Activated T-helper 9 cell treated with anti-CD3 and anti-CD28 coated beads, Interleukin-2, amount 50 U/mL, for 16 hours (primary cell): ENCODE measurements at places on chromosomes 16 and 17.
A peak's percentile ranks its signal among the peaks of the same experiment; 100 is the strongest.

GRCh38 chr17:74769266-74769855, 6.8 kb downstream of the NAT9 start:
- DNase-seq, result no peak

DNA sequence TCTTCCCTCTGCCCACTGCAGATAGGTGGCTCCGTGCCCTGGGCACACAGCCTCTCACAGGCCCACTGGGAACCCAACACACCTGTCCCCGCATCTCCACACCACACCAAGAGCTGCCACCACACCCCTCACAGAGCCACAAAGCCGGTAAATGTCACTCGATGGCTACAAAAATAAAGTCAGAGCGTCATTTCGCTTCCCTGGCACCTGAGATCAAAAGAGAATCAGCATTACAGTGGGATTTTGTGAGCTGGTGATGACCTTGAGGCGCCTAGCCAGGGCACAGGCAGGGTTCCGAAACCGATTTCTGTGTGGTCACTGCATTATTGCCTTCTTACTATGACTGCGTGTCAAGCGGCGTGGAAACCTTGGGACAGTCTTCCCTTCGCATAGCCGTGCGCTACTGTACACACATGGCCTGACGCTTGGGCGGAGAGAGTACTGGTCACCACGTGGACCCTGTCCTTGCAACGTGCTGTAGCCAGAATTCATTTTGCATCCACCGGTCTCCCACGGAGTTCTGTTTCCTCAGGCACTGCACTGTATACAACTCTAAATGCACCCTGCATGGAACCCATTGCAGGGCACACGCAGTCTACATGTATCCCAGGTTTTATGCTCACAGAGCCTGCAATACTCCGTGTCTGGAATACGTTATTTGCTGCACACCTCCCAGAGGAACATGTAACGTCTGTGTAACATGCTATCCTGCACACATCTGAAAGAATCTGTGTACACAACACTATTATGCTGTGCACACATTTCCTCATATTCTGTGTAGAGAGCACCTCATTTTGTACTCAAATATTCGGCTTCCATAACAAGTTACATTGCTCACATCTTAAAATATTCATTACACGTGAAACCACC, 5.8 kb upstream of the FOXF1 start:
- DNase-seq, result no peak

GRCh38 chr17:82690786-82691489, 7.6 kb downstream of the RAB40B start:
- DNase-seq, result no peak

DNA sequence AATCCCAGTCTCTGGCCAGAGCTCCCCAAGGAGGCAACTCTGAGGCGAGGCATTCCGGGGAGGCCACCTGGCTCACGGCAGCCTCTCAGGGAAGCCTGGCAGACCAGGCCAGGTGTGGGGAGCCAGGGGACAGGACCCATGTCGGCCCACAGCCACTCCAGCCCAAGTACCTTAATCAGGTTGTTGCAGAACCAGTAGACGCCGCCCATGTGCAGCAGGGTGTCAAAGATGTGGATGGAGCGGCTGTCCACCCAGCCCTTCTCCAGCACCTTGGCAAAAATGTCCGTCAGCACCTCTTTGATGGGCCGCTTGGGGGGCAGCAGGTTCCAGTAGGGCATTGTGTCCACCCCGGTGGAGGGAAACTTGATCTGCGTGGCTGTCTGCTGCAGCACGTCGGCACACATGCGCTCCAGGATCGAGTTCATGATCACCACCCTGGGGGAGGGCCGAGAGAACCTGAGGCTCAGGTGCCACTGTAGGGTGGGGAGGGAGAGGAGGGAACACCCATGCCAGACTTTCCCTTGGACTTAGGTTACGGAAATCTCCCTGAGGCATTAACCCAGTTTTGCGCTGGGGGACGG, 7.8 kb downstream of the CSF3 start:
- DNase-seq, result no peak

DNA sequence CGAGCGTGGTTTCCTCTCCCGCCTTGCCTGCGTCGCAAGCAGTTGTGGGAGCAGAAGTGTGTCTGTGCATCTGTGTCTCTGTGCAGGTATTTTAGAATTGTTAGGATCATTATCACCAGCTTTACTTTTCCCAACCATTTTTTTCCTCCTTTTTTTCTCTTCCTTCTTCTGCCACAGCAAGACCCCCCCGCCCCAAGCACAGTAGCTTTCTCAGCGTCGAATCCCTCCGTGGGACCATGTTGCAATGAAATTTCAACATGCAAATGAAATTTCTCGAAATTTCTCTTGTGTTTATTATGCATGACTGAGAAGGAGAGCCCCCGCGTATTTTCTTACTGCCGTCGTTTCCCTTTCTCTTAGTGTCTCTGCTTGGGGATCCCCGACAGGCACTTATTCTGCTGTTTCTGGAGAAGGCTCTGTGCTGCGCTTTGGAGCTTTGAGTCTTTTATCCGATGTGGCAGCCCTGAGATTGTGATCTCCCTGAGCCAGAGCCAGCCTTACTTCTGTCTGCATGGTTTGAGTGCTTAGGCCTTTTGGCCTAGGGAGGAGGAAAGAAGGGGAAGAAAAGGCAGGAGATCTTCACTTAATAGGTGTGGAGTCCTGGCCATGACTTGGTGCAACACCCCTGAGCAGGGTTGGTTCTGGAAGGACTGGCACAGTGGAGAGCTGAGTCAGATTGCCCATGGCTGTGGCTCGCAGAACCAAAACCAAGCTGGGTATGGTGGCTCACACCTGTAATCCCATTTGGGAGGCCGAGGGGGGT, 5.0 kb downstream of the ARMC7 start:
- no peak for DNase-seq

- no peak for DNase-seq
These were observed 42.9 kb downstream of the BPTF start for GRCh38 chr17:67868176-67868575.

DNA sequence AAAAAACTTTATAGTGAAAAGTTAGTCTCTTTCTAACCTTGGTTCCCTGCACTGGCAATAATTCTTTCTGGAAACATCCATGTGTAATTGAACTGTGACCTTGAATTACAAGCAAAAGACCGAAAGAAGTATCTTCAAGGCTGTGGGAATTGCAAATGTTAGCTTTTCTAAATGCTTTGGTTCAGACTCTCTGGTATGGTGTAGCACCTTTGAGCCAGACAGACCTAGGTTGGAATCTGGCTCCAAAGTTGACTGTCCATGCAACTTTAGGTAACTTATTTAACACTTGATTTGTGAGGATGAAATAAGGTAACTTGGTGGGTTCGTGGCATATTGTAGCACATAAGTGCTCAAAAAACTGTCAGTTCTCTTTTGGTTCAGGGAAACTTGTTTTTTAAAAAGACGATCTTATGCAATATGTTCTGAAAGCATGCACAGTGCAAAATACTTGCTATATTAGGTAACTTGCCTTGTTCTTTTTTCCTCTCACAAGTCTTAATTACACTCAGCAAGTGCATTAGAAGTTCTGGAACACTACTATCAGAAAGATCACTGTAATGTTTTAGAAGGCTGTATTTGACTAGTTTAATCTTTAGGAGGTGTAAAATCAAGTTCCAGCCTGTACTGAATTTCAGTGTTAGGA, 46.3 kb downstream of the TANGO6 start:
- no peak for DNase-seq

DNA sequence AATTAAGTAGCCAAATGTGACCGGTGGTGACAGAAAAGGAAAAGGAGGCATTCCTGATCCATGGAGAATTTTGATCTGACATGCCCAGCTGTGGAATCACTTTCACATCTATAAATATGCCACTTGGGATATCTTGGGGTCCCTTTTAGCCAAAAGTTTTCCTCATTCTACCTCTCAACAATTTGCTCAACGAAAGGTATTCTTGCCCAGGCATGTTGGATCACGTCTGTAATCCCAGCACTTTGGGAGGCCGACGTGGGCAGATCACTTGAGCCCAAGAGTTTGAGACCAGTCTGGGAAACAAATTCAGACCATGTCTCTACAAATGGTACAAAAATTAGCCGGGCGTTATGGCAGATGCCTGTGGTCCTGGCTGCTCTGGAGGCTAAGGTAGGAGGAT, 24.3 kb downstream of the LITAF start:
- no peak for DNase-seq

- DNase-seq, result no peak
These were observed 198.6 kb downstream of the RPTOR start for GRCh38 chr17:80743181-80743771.

- DNase-seq, result no peak
These were observed 112.2 kb upstream of the ZNF750 start for GRCh38 chr17:82952019-82952418.

DNA sequence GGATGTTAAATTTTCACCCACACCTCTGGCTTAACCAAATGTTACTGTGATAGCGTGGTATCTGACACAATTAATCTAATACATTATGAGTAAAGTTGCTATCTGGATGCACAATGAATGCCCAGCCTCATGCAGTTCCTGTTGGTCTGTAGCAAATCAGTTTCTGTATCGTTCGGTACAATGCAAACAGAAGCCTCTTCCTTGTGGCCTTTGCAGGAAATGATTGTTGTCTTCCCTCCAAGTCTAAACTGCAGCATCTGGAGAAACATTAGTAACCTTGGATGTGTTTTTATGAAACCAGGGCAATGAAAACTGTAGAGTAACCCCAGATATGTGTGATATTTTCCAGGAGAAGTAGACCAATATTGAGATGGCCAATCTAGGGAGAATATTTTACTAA, 46.8 kb downstream of the CYB561 start:
- no peak for DNase-seq

DNA sequence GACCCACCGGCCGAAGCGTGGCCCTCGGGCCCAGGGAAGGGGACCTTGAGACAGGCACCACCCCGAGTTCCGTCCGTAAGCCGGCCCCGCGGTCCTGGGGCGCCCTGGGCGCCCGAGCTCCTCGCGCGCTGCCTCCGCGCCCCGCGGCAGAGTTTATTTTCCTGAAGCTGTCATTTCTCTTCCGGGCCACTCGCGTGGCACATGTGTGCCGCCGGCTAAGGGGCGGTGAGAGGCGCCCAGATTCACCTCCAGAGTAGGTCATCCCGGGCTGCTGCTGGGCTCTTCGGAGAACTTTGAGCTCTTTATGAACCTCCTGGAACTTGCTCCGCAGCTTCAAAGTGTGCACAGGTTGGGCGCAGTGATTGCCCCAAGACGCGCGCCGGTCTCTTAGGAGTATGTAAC, 489 bp downstream of the ZC3H18 start:
- peak; percentile 27 for DNase-seq

DNA sequence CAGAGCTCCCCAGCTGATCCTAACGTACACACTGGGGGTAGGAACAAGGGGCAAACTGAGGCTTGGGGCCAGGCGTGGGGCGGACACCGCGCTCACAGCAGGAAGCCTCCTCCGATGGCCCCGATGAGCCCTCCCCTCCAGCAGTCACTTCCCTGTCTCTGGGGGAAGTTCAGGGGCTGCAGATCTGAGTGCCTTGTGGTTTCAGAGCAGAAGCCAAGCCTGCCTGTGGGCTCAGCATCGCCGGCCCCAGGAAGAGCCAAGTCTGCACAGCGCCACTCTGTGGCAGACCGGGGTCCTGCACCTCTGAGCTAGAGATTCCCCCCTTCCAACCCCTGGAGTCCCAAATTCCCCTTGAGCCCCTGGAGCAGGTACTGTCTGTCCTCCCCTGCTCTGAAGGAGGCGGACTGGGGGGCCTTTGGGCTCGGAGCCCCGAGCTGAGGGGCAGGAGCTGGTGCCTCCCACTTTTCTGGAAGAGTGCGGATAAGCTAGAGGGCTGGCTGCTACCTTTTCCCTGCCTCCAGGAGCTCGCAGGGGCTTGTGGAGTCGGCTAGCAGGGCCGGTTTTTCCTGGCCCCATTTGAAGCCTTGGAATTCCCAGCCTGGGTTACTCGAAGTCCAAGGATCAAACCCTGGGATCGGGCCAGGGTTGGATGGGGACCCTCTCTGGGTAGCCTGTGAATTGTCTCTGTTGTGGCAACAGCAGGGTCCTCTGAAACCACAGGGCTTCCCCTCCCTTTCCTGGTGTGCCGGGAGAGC, 2.9 kb downstream of the GSE1 start:
- peak; percentile 62 for DNase-seq

DNA sequence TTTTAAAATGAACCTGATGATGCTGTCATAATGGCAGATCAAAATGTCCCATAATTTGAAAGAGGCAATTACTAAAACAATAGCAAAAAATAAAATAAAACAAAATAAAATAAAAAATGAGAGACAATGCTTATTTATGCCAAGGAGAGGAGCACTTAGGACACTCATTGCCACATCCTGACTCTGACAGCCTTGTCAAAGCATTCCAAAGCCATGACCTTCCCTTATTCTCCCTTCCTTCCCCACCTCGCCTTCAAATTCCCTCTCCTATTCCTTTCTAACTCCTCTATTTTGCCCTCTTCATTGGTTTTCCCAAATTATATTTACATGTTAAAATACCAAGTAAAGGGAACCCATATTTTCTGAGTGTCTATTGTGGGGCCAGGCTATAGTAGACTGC, 220.0 kb downstream of the CDH13 start:
- DNase-seq, result no peak

DNA sequence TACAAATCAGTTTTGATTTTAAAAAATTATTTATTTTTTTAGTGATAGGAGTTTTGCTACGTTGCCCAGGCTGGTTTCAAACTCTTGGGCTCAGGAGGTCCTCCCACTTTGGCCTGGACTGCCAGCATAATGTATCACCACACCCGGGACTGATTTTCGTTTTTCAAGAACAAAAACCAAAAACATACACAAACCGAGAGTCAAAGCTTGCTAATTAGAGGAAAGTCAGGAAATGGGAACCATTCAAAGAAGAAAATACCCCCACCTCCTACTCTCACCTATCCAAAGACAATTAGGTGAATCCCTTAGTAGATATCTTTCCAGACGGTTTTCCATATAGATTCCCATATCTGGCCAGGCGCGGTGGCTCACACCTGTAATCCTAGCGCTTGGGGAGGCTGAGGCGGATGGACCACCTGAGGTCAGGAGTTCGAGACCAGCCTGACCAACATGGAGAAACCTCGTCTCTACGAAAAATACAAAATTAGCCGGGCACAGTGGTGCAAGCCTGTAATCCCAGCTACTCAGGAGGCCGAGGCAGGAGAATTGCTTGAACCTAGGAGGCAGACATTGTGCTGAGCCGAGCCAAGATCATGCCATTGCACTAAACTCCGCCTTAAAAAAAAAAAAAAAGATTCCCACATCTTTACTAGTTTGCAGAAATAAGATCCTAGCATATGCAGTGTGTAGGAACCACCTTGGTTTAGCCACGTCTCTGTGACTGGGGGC, 883 bp upstream of the SPN start:
- DNase-seq, result no peak

DNA sequence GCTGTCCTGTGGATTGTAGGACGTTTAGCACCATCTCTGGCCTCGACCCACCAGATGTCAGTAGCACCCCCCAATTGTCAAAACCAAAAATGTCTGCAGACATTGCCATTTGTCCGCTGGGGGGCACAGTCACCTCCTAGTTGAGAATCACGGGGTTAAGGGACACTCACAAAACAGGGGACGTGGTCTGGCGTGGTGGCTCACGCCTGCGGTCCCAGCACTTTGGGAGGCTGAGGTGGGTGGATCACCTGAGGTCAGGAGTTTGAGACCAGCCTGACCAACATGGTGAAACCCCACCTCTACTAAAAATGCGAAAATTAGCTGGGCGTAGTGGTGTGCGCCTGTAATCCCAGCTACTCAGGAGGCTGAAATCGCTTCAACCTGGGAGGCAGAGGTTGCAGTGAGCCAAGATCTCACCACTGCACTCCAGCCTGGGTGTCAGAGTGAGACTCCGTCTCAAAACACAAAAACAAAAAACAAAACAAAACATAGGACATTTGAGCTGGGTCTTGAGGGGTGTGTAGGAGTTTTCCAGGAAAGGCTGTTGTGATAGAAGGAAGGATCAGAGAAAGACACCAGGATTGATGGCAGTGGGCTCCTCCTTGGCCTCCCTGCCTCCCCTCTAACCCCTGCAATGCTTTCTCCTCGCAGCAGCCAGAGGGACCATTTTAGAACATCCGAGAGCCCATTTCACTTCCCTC, 171.8 kb upstream of the GSE1 start:
- DNase-seq, result no peak
